ENCODE measurements at places on chromosomes 1 and 21.

GRCh38 chr1:61247881-61248752 lies 165.8 kb downstream of the NFIA start:
- DNase-seq = no peak

- DNase-seq = peak; percentile 19
Measured at GRCh38 chr1:168360151-168361021, 79.7 kb downstream of the TBX19 start.

GRCh38 chr21:39288987-39289386 lies 24.4 kb downstream of the BRWD1 start:
- no peak for DNase-seq

- no peak for DNase-seq
Measured at GRCh38 chr1:54372978-54373377, 33.2 kb downstream of the SSBP3 start.

- DNase-seq = no peak
Measured at GRCh38 chr1:53653631-53654030, 85.3 kb downstream of the GLIS1 start.

- no peak for DNase-seq
Measured at GRCh38 chr1:41860214-41860613, 58.5 kb downstream of the HIVEP3 start.

DNA sequence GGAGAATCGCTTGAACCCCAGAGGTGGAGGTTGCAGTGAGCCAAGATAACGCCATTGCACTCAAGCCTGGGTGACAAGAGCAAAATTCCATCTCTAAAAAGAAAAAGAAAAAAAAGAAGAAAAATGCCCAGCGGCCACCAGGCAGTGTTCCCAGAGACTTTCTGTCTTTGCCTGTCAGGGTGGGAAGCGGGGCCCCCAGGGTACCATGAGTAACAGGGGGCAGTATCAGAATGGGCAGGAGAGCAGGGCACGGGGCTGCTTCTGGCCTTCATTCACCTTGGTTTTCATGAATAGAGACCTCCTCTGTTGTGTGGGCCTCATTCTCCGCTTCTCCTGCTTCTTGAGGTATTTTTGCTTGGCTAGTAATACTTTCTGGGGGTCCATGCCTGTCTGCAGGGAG lies 20.4 kb downstream of the SLC26A9 start:
- no peak for DNase-seq

DNA sequence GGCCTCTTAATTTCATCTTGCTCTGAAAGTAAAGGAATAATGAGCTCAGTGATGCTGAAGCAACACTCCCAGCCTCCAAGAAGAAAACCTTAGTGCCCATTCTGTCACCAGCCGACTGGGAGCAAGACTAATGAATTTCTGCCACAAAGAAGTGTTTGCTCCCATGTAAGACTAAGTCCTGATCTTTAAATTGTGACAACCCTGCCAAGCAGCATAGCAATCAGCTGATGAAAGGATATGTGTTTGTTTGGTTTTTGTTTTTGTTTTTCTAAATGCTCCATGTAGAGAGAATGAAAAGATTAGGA lies 113.7 kb upstream of the PALMD start:
- DNase-seq = no peak

GRCh38 chr1:3357526-3358297 lies 96.8 kb upstream of the ARHGEF16 start:
- no peak for DNase-seq

GRCh38 chr1:32361674-32362473 lies 411 bp downstream of the FAM229A start:
- DNase-seq = no peak

GRCh38 chr1:63865561-63865960 lies 91.7 kb downstream of the ROR1 start:
- no peak for DNase-seq

DNA sequence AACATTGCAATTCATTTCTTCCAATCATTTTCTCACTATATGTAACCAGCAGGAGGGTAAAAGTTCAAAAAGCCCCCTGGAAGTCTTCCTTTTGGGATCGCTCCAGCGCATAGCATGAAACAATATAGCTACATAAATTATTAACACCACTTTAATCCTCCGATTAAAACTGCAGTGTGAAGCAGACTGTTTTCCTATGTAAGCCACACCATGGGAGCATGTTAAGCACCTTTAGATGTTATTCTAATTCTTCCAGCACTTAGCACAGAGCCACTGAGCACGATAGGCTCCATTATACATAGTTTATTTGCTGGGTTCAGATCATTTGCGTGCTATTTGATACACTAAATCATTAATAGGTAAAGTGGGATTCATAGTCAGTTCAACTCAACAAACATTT lies 18.4 kb upstream of the GADD45A start:
- DNase-seq = no peak

GRCh38 chr1:173112129-173112528 lies 61.4 kb upstream of the TNFSF18 start:
- no peak for DNase-seq
